Activated CD4-positive, CD25-positive, alpha-beta regulatory T cell (primary cell): ENCODE measurements at places on chromosomes 5 and 9.

GRCh38 chr9:129544761-129545160, 76.1 kb downstream of the C9orf50 start:
- DNase-seq = no peak

DNA sequence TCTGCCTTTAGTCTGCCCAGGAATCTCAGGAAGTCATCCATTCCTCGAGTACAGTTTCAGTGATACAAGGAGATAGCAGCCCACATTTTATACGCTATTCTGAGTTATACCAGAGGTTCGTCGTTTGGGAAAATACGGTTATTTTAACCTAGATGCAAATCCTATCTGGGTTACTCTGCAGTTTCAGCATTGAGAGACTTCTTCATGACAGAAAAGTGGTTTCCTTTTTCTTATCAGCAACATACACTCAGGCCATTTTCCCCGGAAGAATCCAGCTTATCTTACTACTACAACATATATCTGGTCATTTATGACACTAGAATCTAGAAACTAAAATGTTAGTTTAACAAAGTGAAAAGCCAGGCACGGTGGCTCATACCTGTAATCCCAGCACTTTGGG, 83.4 kb upstream of the IQGAP2 start:
- no peak for DNase-seq

DNA sequence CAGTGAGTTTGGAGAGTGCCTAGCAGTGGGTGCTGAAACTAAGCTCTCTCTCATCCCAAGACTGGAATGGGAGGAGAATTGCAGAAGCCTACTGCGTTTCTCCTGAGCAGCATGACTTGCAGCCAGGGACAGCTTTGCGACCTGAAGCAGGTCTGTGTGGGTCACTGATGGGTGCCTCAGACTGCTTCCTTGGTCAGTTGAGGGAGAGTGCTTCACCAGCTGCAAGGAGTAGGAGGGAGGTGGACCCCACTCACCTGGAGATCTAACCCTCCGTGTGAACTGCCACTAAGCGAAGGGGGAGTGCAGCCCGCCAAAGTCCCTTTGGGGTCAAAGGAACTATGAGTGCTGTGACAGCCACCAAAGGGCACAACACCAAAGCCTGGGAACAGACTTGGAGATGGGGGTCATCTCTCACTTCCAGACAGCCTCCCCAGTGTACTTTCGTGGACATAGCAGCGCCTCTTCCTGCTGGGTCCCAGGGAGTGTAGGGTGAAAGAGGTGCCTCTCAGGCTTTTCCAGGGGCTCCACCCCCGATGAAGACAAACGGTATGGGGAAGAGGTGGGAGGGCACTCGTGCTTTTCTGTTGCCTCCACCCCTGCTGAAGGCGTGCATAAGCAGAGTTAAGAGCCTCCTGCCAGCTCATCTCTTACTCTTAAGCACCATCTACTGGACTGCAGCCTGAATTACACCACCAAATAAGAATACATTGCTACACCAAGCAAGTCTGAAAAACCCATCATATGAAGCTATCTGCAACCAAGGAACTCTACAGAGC, 34.3 kb upstream of the MACIR start:
- DNase-seq = no peak

DNA sequence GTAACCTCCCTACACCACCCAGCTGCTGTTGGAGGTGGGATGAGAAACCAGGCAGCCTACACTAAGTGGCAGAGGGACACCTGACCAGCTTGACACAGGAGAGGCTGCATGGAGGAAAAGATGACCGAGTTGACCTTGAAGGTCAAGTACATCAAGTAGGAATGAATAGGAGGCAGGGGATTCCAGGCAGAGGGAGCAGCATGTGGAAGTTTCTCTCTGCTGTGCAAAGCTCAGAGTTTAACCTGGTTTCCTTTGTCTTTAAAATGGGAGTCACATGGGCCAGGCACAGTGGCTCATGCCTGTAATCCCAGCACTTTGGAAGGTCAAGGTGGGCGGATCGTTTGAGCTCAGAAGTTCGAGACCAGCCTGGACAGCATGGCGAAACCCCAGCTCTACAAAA, 32.6 kb downstream of the SPRY4 start:
- no peak for DNase-seq

- DNase-seq = no peak
Observed at GRCh38 chr5:69271376-69271775, 36.7 kb downstream of the CDK7 start.

- no peak for DNase-seq
Observed at GRCh38 chr9:20610591-20610990, 11.7 kb downstream of the MLLT3 start.

DNA sequence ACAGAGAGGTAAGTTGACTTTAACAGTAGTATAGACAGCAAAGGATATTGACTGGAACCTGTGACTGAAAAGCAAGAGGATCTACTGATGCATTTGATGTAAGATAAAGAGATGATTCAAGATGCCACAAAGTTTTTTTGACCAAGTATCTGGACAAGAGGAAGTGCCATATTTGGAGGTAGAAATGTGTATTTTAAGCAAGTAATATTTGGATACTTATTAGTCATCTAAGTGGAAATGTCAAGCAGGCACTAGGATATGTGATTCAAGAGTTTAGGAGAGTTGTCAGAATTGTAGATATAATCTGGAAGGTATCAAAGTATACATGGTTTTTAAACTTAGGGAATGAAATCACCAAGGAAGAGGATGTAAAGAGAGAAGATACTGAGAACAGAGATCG, 686.1 kb upstream of the CHD1 start:
- no peak for DNase-seq

GRCh38 chr9:82880336-82881050, 182.4 kb downstream of the RASEF start:
- no peak for DNase-seq

DNA sequence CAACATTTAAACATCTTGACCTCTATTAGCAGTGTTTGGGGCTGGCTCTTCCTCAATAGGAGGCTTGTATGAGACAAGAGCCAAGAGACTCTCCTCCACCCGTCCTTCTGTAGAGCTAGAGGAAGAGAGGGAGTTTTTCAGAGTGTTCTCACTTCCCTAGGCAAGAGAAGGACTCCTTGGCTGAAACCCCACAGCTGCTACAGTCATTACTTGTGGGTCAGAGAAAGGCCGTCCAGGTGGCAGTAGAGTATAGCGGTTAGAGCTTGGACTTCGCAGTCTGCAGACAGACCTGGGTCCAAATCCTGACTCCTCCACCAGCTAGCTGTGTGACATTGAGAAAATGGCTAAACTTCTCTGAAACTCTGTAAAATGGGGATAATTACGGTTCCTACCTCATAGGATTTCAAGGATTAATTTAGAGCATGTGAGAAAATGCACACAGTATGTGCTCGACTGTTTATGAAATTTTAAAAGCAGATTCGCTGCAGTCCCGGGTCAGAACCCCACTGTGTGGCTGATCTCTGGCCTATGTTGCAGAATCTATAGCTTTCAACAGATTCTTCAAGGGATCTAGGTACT, 80.8 kb upstream of the ARAP3 start:
- no peak for DNase-seq

DNA sequence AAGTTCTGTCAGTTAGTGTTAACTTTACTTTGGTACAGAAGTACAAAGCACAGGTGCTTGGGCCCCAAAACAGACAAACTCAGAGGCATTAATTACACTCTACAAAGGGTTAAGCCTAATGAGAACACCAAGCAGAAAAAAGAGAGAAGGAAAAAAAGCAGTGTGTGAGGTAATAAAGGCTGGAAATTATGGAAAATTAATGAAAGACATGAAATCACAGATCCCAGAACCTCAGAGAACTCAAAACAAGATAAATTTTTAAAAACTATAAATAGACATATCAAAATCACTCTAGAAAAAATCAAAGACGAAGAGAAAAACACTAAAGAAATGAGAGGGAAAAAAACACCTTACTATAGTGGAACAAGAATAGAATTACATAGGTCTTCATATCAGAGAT, 354.2 kb upstream of the ADAMTS16 start:
- DNase-seq = no peak

DNA sequence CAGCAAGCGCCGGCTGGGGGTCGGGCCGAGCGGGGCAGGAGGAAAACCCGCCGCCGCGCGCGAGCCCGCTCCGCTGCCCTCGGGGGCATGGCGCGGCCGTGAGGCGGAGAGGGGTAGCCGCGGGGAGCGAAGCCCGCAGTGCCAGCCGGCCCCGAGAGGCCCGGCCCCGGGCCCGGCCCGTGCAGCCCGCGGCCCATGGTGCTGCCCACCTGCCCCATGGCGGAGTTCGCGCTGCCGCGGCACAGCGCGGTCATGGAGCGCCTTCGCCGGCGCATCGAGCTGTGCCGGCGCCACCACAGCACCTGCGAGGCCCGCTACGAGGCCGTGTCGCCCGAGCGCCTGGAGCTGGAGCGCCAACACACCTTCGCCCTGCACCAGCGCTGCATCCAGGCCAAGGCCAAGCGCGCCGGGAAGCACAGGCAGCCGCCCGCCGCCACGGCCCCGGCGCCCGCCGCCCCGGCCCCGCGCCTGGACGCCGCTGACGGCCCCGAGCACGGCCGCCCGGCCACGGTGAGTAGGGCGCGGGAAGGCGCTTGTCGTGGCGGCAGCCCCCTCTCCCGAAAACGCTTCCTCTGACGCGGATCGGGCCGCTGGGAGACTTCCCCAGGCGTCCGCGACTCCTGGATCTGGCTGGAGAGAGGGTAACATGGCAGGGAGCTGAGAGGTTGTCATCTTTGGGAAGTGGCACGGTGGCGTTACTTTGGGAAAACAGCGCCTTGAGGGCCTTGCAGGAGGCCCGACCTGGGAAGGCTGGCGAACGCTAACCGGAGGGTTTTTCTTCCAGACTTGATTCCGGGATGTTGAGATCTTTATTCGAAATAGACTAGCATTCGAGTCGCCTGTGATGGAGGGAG, 523 bp downstream of the MAML1 start:
- DNase-seq = peak; percentile 32

- no peak for DNase-seq
Observed at GRCh38 chr5:166561759-166562158, 1729.7 kb upstream of the WWC1 start.

- no peak for DNase-seq
Observed at GRCh38 chr5:93956006-93956405, 214.6 kb upstream of the POU5F2 start.

GRCh38 chr5:133509742-133510079, 102.6 kb downstream of the FSTL4 start:
- DNase-seq = no peak

DNA sequence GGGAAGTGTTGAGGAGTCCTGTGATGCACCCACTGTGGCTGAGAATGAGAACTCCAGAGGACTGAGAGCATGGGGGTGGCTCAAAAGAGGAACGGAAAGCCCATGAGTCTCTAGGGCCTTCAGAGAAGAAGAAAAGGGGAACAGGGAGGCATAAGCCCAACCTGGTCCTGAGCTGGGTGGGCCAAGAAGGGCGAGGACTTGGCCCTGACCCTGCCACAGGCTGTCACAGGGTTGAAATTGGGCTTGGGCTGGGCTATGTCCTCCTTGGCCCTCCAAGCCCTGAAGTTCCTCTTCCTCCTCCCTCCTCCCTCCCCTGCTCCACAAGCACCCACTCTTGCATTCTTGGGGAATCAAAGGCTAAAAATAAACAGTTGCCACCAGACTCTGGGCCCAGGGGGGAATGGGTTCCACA, 49.3 kb upstream of the PPARGC1B start:
- DNase-seq = no peak

GRCh38 chr5:32094691-32095090, 79.4 kb downstream of the GOLPH3 start:
- no peak for DNase-seq

DNA sequence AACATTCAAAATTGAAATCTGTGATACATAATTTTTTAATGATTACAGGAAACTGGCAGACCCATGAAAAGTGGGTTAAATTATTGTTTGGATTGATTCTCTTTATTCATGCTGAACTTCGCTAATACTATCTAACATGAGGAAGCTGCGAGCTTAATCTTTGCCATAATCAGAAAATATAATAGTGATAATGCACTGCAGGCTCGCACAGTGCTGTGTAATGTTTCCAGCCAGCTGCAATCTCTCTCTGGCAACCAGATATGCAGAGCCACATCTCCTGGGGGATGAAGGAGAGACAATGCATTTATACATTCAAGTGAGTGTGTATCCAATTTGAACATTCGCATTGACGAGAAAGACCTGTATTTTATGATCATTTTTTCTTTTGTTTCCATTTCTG, 669.7 kb upstream of the RGMB start:
- no peak for DNase-seq
